Lung microvascular endothelial cell (primary cell): ENCODE measurements at places on chromosomes 3 and 15. TPM values are rescaled to one million over a fixed set of nuclear protein-coding genes. Genes with fewer than 3 reads are reported as not detected.

- no peak for DNase-seq
These were observed 31.6 kb downstream of the MLH1 start for GRCh38 chr3:37024820-37025405.

- DNase-seq: no peak
These were observed 63.8 kb upstream of the TBC1D5 start for GRCh38 chr3:17806201-17806600.

DNA sequence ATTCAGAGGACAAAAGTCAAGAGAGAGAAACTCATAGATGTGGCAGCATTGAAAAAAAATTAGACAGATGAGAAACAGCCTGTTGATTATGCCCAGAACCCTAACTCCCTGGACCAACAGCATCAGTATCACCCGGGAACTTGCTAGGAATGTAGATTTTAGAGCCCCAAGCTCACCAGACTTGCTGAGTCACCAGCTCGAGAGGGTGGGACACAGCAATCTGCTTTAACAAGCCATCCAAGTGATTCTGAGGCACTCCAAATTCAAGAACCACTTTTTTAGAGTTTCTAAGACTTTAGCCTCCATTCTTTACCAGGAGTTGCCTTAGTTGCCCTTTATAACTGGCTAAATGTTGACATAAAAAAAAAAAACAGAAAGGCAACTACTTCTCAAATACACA is 70.9 kb downstream of the CGGBP1 start:
- DNase-seq: no peak

GRCh38 chr3:13044496-13045240 is 28.6 kb downstream of the IQSEC1 start:
- no peak for DNase-seq

DNA sequence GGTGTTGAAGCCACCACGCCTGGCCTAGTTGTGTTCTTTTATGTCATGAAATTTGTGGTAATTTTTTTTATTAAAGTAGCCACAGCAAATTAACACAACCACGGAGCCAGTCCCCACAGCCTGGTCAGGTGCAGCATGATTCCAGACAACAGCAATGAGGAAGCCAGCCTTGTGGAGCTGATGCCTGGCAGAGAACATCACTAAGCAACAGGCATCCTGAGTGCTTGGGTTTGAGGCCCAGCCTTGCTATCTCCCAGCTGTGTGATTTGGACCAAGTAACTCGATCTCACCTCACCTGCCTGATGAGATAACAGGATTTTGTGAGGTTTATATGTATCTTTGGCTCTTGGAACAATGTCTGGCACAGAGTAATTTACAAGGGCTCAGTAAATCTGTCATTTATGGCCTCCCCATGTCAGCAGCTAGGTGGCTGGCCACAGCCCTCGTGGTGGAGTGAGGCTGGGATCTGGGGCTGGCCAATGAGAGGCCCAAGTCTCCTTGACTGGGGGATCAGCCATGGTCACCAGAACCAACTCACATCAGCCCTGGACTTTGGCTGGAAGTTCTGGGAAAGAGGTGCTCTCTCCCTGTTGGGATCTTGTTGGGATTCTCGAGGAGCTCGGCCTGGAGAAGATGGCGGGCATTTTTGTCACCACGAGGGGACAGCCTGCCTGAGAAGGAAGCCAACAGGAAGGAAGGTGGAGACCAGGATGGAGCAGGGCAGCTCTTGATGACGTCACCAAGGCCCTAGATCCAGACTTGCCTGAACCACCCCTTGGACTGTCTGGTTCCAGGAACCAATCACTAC is 22.8 kb upstream of the FLNB start:
- DNase-seq: no peak

DNA sequence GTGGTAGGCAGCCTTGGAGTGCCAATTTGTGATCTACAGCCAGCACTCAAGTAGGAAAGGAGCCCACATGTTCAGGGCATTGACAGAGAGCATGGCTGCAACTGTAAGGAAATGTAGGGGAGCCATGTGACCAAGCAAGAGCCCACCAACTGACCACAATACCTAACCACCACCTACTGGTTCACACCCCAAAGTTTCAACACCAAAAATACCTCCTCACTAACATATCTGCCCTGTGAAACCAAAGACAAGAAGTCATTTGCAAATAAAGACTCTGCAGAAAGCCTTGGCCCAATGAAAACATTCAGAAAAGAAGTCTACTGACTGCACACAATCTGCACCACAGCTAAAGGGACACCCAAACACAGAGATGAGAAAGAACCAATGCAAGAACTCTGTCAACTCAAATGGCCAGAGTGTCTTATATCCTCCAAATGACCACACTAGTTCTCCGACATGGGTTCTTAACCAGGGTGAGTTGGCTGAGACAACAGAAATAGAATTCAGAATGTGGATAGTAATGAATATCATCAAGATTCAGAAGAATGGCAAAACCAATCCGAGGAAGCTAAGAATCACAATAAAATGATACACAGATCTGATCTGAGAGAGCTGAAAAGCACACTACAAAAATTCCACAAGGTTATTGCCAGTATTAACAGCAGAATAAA is 40.6 kb downstream of the SLC9C1 start:
- DNase-seq: no peak

SENP8 gene
- 1.1 and 1.2 TPM in 2 replicates for total RNA-seq

CASR gene
- not detected in 2 replicates for total RNA-seq

ZCWPW2 gene
- under 0.01 and 0.20 TPM in 2 replicates for total RNA-seq

ELP6 gene
- total RNA-seq: 29.2 and 31.2 TPM in 2 replicates

DNA sequence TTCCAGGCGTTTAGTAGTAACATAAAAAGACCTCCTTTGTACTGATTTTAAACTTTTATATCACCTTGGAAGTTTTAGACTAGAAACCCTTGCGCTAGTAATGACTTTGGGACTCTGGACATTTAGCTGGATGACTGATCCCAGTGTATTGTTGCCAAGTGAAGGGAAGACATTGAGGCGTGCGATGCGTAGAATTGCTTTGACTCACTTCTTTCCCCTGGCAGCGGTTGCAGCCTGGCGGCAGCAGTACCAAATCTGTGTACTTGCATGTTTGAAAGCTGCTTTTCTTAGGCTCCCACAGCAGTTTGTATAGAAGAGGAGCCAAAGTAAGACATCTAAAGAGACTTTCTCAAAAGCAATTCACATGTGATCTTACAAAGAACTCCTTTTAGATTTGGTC is 151.6 kb downstream of the BBX start:
- no peak for DNase-seq

GRCh38 chr3:169505577-169506230 is 157.8 kb downstream of the MECOM start:
- DNase-seq: no peak
